ENCODE measurements at places on chromosomes 16 and 17.

GRCh38 chr16:57446531-57447185 is 527 bp downstream of the CIAPIN1 start:
- peak; percentile 40 for DNase-seq

DNA sequence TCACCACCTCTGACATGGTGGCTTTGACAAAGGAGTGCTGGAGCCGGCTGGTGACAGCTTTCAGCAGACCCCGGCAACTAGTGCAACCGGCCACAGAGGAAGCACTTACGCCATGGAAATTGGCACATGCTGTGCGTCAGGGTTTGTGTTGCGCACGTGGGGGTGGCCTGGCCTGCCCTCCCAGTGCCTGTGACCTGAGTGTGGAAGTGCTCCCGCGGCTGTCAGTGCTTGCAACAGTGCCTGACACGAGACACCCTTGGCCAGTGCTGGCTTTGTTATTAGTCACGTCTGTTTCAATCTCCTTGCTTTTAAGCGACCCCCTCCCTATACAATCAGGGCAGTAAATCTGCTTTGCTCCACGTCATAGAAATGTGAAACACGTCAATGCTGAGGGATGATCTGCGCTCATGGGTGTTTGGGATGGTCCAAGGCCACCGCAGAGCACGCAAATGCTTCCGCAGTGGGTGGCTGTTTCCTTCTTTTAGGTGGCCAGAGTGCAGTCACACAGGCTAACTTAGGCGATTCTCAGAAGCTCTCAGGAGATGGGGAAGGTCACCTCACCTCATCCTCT is 64.3 kb downstream of the PGS1 start:
- peak; percentile 36 for DNase-seq

DNA sequence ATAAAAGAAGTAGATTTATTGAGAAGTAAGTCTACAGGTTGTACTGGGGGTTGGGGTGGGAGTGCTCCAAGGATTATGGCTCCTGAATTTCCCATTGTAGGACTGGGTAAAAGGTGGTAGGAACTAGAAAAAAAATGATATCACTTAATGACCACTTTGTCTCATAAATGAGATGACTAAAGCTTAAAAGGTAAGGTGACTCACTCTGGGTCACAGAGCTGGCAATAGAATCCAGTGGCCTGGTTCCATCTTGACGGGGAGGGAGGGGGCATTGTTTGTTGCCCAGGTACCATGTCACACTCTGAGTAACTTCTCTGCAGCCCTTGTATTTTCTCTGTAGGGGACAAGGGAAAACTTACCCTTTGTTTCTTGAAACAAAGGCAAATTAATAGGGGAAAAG is 126.1 kb downstream of the PITPNC1 start:
- DNase-seq: no peak

GRCh38 chr16:58455750-58456149 is 44.2 kb upstream of the NDRG4 start:
- no peak for DNase-seq

GRCh38 chr17:31283841-31284240 is 13.2 kb downstream of the OMG start:
- no peak for DNase-seq

GRCh38 chr17:3003296-3004149 is 59.9 kb downstream of the OR1D5 start:
- no peak for DNase-seq

GRCh38 chr16:77816293-77816692 is 27.9 kb downstream of the VAT1L start:
- DNase-seq: no peak

DNA sequence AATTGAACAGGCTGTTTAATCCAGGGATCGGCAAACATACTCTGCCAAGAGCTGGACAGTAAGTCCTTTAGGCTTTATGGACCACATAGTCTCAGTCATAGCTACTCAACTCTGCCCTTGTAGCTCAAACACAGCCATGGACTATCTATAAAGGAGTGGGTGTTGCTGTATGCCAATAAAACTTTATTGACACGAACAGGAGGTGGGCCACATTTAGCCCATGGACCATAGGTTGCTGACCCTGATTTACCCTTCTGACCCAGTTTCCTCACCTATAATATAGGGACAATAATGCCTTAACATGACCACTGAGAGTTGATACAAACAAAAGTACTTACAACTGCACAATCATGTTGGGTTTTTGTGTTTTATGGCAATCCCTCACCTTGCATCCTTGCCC is 257.0 kb upstream of the SDK2 start:
- no peak for DNase-seq

DNA sequence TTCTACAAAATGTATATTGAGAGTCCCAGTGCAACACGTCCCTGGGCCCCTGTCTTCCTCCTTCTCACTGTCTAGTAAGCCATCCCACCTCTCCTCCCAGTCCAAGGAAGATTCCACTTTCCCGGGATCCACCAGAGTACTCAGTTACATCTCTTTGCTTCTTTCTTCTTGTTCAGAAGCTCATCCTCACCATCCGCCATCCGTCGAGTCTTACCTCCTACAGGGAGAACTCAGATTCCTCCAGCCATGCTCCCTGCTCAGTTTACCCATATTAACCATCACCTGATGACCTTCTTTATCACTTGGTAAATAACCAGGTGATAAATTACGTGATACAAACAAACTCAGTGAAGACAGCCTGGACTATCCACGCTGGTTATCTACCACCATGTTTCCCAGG is 57.1 kb downstream of the CYTH1 start:
- DNase-seq: no peak

DNA sequence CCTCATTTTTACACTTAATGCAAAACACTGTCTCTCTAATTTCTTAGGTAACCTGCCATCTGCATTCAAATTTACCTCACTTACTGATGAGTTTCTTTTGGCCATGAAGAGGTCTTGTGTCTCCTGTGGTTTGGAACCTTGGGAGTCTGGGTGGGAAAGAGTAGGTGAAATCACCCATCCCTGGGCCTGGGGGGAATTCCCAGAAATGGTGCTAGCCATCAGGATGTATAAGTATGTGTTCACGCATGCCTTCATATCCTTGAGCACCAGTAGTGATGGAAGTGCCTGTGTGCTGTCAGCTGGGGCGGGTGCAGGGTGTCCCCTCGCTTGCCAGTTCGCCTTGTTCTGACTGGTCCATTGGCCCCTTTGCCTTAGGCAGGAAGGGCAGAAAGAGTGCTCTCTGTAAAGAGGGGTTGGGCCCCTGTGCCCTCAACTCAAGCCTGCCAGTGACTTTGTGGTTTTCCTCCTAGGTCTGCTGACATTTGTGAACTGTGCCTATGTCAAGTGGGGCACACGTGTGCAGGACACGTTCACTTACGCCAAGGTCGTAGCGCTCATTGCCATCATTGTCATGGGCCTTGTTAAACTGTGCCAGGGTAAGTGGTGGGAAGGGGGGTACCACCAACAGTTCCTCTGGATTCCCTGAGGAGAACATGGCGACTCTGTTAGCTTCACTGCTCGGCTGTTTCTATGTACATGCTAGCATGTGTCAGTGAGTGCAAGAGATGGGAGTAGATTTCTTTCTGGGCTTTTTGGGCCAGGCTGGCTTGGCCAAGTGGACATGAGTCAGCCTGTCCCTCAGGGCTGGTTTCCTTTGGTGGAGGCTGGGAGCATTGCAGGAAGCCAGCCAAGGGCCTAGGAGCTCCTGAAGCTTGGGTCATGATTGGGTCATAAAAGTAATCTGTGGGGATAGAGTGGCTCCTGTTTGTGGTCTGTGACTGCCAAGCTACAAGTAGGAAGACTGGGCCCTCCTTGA is 23.2 kb downstream of the SLC7A6OS start:
- DNase-seq: no peak

- no peak for DNase-seq
Measured at GRCh38 chr17:71799657-71800056, 321.2 kb upstream of the SOX9 start.

GRCh38 chr16:8676737-8677375 is 2.4 kb downstream of the ABAT start:
- DNase-seq: no peak

Data from hindlimb muscle (tissue), 1 donor.